Renal cortex interstitium (tissue), 15 donors: ENCODE measurements at places on chromosomes 3 and 15.

DNA sequence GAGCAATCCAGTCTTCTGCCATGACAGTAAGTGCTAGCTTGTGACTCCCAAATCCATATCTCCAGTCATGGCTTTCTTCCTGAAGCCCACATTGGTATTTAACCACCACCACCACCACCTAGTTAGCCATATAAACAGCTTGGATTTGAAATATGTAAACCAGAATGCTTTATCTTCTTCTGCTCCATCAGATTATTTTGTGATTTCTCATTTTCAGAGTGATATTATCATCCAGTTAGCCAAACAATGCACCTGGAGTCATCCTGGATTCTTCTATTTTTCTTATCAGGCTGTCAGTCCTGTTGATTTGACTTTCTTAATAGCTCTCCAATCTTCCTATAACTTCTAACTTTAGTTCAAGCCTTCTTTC, 124.3 kb upstream of the PTX3 start:
- no peak for DNase-seq

GRCh38 chr3:54792584-54792983, 135.3 kb downstream of the LRTM1 start:
- no peak for DNase-seq

DNA sequence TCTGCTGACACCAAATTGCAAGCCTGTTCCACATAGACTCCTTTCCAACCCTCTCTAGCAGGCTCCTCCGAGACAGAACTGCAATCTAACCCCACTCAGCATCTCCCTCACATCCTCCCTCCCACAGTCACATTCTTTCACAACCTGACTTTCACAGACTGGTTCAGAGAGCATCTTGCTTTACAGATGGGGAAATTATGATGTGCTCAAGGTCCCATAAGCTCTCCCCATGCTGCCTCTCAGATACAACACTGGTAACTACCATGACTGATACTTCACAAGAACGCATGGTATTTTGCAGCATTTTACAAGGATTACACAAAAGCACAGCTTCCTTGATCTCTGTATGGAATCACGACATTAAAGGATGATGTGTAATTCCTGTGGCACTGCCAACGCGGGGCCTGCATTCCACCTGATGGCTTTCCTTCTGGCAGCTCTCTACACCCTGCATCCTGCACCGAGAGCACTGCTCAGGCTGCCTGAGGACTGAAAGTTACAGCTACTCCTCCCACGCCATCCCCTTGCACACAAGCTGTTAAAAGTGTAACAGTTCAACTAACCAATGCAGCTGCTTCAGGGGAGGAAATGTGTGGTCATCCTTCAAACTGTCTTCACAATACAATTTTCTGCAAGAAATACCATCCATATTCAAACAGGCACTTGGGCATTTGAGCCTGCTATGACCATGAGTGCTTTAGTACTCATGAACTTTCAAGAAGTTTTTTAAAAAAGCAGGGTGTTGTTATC, 27.6 kb downstream of the TBC1D2B start:
- no peak for DNase-seq

- DNase-seq = no peak
These were observed 835 bp upstream of the TTLL3 start for GRCh38 chr3:9809239-9809614.

- no peak for DNase-seq
These were observed 97.1 kb downstream of the FBLN2 start for GRCh38 chr3:13645801-13646637.
